AG08396 (cell line): ENCODE measurements at places on chromosomes 4 and X.
A peak's percentile ranks its signal among the peaks of the same experiment; 100 is the strongest.

- no peak for DNase-seq
Measured at GRCh38 chr4:121898150-121898549, 27.9 kb upstream of the BBS7 start.

GRCh38 chr4:6008092-6008551 lies 10.1 kb downstream of the C4orf50 start:
- no peak for DNase-seq

DNA sequence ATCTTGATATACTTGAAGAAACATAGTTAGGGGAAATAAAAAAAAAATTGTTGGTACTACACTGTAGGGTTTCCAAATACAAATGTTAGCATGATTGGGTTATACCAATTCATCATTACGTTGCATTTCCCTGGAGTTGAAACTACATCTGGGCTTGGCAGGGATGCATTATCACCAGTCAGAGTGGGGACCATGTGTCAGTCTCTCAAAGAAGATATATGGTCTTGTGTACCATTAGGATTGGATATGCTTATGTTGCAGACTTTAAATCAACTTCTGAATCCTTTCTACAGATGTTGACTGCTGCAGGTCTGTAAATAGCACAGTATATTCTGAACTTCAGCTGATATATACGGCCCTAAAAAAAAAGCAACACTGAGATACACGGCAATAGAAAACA lies 188.5 kb downstream of the SLIT2 start:
- no peak for DNase-seq

GRCh38 chr4:141056473-141056872 lies 76.8 kb downstream of the RNF150 start:
- DNase-seq = no peak

- DNase-seq = no peak
Measured at GRCh38 chr4:31908261-31908660, 1188.1 kb downstream of the PCDH7 start.

DNA sequence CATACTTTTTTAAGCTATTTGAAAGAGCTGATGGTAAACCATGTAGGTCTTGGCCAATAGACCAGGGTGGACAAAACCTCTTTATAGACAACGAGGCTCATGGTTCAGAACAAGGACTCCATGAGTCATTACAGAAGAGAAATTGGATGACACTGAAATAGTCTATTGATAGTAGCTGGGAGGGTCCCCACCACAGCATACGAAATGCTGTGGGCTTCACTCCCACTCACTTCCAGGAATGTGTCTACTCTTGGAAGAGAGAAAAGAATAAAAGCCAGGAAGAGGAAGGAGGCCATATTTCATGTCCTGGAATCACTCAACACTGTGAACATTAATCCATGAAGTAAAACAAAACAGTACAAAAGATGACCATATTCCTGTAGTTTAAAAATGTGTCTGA lies 82.3 kb upstream of the MXRA5 start:
- no peak for DNase-seq

- DNase-seq = no peak
Measured at GRCh38 chrX:74490247-74490646, 69.0 kb downstream of the SLC16A2 start.

- no peak for DNase-seq
Measured at GRCh38 chr4:23856630-23857029, 33.2 kb downstream of the PPARGC1A start.

GRCh38 chrX:53266914-53267313 lies 14.5 kb downstream of the IQSEC2 start:
- DNase-seq = no peak

DNA sequence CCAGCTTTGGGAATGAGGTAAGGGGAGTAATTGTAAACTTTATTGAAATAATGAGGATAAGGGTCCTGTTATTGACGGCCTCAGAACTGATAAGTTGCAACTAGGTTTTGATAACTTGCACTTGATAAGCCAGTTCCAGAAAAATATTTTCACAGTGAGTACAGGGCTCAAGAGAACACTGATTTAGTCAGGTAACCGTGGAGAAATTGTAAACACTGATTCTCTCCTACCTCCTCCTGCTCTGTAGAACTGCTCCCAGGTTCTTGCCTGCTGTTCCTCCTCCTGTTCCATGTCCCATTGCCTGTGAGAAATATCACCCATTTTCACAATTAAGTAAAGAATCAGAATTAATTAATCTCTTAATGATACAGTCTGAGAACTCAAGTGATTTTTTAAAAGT lies 55.0 kb upstream of the CXXC4 start:
- no peak for DNase-seq

DNA sequence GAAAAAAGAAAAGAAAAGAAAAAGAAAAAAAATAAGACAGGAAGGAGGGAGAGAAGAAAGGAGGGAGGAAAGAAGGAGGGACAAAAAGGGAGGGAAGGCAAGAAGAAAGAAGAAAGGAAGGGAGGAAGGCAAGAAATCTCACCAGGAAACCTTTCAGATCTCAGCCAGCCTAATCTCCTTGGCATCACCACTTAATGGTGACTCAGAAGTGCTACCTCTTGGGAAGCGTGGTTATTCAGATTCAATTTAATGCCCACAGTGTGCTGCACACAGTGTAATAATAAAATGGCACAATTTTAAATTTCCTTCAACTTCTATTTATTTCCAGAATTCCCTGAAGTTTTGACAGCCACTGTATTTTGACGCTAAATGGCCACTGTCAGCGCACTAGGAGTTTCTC lies 50.3 kb downstream of the DKK2 start:
- no peak for DNase-seq

DNA sequence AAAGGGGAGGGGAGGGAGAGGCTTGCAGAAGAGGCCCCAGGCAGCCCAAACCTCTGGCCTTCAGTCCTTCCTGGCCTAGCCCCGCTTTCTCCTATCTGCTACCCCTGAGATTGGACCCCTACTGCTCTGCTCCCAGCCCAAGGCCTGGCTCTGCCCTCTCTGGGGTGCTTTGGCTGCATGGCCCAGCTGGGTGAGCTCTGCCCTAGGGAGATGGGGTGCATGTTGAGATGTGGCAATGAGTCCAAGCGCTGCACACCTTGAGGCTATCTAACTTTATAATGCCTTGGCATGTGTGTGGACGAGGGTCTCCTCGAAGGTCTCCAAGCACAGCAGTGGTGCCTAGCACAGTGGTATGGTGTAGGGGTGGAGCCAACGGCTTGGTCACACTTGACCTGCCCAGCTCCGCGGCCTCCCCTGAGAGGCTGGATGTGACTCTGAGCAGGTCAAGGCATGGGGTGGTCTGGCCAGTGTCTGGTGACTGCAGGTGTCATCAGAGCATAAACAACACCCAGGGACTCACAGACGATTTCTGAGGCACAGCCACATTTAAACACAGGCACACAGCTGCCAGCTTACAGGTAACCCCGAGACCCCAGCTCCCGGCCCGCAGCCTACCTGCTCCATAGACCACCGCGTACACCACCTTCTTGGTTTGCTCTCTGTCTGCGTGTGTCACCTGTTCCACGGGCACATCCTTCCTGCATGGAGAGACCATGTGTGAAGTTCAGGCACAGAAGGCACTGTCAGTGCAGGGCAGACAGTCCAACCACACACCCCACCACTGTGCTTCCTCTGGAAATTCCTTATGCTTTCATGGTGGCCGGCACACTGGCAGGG lies 36.3 kb downstream of the NAT8L start:
- no peak for DNase-seq

- DNase-seq = no peak
Measured at GRCh38 chrX:130082244-130083106, 27.8 kb downstream of the ELF4 start.

DNA sequence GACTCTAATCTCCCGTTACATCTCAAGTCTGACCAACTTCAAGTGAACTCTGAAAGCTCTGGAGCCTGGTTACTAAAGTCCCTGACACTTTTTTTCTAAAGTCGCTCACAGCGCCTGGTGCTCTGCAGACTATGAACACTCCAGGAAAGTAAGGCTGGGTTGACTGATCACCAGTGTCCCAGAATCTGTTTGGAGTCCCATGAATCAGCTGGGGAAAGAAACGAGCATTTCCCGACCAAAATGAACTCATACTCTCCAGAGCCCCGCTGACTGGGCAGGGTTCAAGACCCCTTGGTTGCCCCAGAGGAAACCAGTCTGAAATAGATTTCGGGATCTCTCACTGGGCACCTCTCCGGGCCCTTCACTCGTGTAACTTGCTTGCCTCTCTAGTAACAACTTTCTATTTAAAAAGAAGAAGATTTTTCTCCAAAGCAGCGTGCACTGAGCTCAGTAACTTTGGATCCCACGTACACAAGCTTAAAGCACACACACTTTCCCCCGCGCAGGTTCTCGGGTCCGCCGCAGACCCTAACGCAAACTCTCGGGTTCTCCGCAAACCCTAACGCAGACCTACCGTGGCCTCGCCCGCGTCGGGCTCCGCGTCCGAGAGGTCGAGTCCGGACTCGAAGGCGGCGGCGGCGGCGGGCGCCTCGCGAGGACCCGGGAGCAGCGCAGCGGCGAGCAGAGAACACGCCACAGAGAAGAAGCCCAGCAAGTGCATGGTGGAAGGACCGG lies 964 bp downstream of the VEGFC start:
- DNase-seq = peak; percentile 39

DNA sequence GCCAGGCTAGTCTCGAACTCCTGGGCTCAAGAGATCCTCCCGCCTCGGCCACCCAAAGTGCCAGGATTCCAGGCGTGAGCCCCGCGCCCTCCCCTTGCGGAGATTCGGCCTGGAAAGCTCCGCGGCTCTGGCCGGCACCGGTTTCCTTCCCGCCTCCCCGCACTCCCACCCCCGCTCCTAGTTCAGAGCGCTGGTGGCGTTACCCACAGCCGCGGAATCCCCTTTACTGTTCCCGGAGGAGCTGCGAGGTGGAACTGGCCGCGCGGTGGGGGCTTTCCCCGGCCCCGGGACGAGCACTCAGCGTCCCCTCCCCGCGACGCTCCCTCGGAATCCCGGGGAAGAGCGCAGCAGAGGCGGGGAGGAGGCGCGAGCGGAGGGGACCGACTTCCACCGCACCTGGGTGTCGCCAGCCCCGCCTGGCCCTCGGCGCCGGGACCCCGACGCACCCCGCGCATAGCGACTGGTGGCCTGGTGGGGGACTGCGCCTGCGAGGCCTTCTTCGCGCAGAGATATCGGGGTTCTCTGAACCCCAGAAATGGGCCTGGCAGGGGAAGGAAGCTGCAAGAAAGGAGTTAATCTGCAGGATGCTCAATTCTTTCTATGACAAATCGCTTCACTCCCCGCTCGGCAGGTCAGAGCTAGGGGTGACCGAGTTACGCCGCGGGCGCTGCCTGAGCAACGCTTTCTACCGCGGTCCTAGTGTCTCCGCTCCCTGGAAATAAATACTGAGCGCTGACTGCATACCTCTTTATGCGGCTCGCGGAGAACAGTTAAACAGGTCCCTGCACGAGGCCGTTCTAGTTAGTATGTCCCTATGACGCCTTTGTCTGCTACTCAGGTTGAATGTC lies 14.6 kb upstream of the SLC25A4 start:
- peak; percentile 58 for DNase-seq

DNA sequence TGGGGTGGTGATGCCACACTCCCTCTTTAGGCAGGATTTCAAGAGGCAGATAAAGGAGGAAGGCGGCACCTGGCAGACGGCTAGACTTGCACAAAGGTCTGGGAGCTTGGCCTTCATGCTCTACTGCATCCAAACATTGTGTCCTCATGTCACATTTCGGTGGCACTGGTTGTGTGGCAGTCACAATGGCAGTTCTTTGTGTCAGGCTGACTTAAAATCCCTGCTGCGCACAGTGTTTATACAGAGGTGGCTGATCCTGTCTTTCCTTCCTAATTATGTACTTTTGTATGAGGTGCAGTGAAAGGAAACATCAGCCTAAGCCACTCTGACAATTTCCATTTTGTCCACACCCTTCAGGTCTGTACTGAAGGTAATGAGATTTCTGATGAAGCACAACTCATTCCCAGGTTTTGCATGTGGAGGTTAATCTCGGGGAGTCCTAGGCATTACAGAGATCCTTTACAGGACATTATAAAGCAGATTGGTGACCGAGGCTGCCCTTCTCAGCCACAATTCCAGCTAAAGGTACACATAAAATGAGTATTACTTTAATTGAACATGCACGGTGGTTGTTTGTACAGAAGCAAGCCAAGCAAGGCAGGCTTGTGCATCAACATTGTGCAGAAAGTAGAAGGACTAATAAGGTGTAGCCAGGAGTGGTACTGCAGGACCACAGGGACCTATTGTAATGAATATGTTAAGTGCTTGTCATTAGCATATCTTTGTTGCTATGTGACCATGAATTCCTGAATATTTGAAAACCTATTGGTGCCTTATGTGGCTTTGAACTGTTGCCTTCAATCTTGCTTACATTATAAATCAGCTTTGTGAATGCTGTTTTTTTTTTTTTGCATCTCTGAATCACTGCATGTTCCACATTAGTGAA lies 147.6 kb downstream of the STK32B start:
- no peak for DNase-seq

- DNase-seq = no peak
Measured at GRCh38 chrX:78693536-78693935, 34.4 kb upstream of the RTL3 start.

- no peak for DNase-seq
Measured at GRCh38 chrX:3351276-3351675, 4.8 kb upstream of the MXRA5 start.

DNA sequence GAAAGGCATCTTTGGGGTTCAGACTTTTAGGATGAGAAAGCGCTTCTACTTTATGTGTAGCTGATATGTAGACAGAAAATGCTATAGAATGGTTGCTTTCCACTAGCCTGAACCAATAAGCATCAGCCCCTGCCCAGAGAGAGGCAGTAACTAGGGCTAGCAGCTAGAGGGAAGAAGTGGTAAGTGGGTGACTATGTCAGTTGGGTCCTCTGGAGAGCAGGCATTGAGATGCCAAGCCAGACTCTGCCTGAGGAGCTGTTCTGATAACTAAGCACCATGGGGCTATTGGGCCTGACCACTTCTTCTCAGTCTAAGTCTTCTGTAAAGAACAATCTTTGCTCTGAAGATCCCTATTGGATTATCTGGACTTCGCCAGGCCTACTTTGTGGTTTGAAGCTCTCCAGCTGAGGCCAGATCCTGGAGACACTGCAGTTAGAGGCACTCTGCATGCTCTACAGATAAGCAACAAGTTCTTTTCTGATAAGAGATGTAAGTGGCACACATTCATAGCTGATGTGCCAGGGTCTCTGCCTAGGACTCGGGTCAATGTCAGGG lies 146.1 kb downstream of the RBM46 start:
- DNase-seq = no peak

- peak; percentile 21 for DNase-seq
Measured at GRCh38 chr4:88661739-88662138, 35.9 kb downstream of the NAP1L5 start.

- DNase-seq = peak; percentile 33
Measured at GRCh38 chr4:147118528-147118927, 172.9 kb upstream of the TTC29 start.

- DNase-seq = no peak
Measured at GRCh38 chrX:154791939-154792338, 13.3 kb downstream of the MPP1 start.

DNA sequence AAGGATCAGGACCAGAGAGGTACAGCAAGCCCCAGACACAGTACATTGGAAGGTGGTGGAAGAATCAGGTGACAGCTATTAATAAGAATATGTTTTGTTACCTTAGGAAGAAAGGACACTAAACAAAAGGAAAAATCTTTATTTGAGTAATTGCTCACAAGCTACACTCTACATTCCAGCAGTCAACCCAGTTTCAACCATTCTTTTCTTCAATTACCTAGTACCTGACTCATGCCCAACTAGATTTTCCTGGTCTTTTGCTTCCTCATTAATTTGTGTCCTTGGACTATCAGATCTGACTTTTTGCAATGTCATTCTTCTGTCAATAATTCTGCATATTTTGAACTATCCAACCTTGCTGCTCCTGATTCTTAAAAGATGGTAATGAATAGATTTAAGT lies 22.5 kb upstream of the GLRA2 start:
- no peak for DNase-seq
